ENCODE measurements at places on chromosomes 2 and 18.

DNA sequence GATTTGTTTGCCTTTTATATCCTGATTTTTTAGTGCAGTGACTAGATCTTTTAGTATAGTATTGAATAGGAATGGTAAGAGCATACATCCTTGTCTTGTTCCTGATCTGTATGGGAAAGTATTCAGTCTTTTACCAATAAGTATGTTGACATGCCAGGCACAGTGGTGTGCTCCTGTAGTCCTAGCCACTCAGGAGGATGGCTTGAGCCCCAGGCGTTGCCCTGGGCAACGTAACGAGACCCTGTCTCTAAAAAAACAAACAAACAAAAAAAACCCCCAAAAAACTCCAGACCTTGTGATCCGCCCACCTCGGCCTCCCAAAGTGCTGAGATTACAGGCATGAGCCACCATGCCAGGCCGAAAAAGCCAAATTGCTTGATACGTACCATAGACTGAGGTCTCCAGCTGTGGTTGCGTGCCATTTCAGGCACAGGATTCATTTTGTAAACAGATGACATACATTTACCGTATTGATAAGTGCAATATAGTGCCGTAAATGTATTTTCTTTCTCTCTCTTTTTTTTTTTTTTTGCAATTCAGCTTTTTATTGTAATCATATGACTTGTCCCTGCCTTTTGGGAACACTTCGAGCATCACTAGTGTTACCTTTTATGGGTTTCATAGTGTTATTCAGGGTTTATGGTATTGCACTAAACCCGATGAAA is 18.5 kb downstream of the BIRC6 start:
- no peak for DNase-seq

- DNase-seq = no peak
These were observed 131.4 kb upstream of the SLC1A4 start for GRCh38 chr2:64857581-64858471.

- DNase-seq = peak; percentile 67
These were observed 3.5 kb upstream of the BCL2 start for GRCh38 chr18:63322908-63323634.

DNA sequence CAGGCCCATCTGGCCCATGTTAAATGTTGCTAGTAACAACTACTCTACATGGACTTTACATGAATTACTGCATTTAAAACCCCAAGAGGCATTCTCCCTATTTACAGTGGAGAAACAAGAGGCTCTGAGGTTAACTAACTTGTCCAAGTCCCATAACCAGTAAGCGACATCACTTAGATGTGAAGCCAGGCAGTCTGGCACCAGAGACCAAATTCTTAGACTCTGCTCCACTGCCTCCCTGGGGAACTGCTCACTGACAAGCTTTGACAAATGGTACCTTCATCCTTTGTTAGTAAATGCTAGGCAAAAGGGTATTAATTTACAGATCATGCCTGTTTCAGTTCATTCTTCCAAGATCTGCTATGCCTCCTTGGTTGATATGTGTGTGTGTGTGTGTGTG is 124.8 kb downstream of the AFF3 start:
- no peak for DNase-seq

DNA sequence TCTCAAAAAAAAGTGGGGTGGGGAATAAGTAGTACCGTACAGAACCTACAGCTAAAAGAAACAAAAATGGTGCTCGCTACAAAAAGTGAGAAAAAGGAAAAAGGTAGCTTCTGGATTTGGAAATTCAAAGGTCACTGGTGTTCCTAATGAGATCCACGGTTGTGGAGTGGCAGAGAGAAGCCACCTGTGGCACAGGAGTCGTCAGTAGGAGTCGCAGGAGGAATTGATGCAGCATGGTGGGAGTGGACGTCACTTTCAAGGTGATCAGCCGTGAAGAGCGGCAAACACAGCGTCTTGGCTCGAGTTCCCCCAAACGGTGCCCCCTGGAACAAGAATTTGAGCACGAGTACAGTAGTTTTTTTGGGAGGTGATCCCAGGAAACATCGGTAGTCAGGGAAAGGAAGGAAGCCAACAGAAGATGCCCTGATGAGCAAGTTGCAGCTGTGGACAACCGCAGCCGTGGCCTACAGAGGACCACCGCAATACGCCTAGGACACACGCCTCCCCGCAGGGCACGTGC is 1.4 kb upstream of the TTL start:
- no peak for DNase-seq

DNA sequence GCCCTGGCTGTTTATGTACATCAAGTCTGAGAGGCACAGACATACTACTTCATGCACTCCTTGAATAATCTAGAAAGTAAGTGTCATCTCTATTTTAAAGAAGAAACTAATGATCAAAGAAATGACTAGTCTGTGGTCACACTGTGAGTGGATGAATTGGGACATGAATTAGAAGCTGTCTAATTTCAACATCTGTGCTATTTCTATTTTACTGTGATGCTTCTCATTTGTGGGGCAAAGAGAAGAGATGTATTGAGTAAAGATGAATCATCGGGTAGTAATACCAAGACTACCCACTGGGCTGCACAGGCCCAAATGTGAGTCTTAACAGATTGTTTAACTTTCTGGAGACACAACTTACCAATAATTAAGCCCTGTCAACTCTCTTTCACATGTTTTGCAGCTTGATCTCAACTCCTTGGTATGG is 42.4 kb upstream of the MTIF2 start:
- DNase-seq = no peak

GRCh38 chr2:38145236-38145635 is 69.3 kb upstream of the CYP1B1 start:
- no peak for DNase-seq

- no peak for DNase-seq
These were observed 33.5 kb downstream of the LOXHD1 start for GRCh38 chr18:46623541-46623940.

DNA sequence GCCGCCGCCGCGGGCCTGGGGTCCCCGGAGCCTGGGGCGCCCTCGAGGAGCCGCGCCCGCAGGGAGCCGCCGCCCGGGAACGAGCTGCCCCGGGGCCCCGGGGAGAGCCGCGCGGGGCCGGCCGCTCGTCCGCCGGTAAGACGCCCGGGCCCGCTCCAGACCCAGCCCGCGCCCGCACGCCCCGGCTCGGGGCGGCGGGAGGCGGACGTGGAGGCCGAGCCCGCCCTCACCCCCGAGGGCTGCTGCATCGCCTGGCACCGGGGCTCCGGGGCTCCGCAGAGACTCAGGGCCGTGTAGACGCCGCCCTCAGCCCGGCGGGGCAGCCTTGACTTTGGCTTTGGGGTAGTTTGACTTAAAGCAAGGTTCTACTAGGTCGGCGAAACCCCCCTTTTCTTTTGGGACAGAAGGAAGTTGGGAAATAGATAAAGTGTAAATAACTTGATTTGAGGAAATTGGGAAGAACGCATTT is 335 bp downstream of the ERFE start:
- no peak for DNase-seq

- no peak for DNase-seq
These were observed 54.9 kb downstream of the NUP35 start for GRCh38 chr2:183179156-183179555.

- DNase-seq = no peak
These were observed 27.7 kb upstream of the SMCHD1 start for GRCh38 chr18:2627821-2628276.

DNA sequence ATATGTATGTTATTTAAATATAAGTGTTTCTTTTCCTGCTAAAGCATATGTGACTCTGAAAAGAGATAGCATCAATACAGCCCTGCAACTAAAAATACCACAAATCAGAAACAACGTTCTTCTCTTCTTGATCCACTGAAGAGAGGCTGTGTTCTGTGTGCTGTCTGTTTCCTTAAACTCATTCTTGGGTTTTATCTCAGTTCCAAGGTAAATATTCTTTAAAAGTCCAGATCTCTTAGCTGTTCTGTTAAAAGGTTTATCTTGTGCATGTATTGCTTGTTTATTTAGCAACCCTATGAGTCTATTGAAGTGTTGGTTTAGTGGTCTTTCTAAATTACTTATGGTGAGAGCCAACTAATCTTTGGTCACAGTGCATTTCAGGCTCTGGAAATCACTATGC is 173.3 kb upstream of the NT5C1B start:
- no peak for DNase-seq

DNA sequence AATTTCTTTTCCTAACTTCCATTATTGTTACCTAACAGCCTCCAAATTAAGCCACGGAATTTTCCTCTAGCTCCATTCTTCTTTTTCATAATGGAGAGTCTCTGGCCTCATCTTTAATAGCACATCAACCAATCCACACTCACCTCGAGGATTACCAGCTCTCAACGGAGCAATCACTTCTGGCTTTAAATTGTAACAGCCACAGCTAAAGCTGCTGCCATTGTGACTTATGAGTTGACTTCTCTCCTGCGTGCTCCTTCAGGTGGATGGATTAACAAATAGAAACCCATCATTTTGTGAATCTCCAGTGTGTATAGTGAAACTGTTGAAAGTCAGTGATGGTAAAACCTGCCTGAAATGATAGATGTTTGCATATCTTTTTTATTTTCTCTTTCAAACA is 24.9 kb upstream of the SLC5A7 start:
- no peak for DNase-seq

GRCh38 chr2:198715302-198715835 is 742.4 kb downstream of the SATB2 start:
- DNase-seq = no peak

GRCh38 chr2:71711133-71711855 is 257.9 kb downstream of the DYSF start:
- DNase-seq = no peak

DNA sequence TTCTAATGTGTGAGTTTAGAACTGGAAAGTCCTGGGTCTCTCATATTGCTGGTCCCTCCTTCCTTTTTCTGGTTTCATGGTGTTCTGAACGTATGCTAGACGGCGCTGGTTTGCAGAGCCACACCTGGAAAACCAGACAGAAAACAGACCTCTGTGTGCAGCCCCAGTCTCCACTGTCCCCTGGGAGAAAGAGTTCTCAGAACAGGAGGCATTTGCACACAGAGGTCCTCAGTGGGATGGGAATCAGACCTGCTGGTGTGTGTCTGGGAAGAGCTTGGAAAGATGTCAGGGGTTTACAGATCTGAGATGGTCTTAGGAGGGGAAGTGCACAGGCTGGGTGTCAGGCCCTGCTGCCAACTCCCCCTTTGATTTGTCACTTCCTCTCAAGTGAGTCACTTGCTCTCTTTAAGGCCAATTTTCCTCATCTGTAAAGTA is 14.9 kb upstream of the MBP start:
- no peak for DNase-seq

- no peak for DNase-seq
These were observed 458.8 kb downstream of the SETBP1 start for GRCh38 chr18:45139478-45139877.

DNA sequence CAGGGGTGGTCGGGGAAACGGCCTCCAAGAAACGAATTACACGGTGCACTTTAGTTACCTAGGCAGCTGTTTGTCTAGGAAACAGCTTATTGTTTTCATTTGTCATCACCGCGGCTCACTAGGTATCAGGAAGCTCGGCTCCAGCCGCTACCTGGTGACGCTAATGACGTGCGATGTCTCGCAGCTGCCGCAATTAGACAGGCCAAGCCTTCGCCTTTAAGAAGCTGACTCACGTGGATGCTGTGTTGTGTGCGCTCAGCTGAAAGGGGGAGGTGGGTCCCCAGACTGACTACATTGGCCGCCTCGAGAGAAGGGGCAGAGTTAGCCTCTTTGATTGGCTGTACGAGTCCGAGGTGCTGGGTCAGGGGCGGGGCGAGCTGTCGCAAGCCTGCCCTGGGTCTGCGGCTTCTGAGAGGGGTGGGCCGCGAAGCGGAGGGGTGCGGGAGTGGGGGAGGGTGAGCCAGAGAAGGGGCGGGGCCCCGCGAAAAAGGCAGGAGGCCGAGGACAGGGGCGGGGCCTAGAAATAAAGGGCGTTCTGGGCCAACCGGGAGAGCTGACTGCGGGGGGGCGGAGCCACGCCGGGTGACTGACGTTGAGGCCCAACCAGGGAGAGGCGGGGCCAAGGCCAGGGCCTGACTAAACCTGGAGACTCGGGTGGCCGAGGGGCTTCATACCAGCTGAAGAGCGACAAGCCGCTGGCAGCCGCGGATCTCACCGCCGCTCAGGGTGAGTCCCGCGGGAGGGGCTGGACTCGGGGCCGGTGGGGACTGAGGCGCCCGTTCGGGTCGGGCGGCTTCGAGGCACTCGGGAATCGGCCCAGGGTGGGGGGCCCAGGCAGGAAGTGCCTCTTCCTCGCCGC is at the start of gene YPEL5:
YPEL5 (plus strand) TSS at position 671 of the 859 bp plus-strand sequence. CDS start 9,645 bp downstream, outside the sequence.
- DNase-seq = peak; percentile 95

- no peak for DNase-seq
These were observed 40.9 kb upstream of the CCDC88A start for GRCh38 chr2:55460562-55460961.

GRCh38 chr2:218006741-218007140 is 3.9 kb upstream of the TNS1 start:
- DNase-seq = no peak

DNA sequence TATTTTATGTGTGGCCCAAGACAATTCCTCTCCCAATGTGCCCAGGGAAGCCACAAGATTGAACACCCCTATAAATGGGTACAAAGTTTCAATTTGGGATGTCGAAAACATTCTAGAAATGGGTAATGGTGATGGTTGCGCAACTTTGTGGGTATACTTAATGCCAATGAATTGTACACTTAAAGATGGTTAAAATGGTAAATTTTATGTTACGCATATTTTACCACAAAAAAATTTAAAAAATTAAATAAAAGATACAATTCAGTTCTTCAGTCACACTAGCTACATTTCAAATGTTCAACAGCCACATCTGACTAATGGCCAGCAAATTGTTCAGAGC is 34.9 kb downstream of the MYCN start:
- DNase-seq = no peak

- DNase-seq = no peak
These were observed 48.6 kb downstream of the KIAA2012 start for GRCh38 chr2:202121532-202122162.

DNA sequence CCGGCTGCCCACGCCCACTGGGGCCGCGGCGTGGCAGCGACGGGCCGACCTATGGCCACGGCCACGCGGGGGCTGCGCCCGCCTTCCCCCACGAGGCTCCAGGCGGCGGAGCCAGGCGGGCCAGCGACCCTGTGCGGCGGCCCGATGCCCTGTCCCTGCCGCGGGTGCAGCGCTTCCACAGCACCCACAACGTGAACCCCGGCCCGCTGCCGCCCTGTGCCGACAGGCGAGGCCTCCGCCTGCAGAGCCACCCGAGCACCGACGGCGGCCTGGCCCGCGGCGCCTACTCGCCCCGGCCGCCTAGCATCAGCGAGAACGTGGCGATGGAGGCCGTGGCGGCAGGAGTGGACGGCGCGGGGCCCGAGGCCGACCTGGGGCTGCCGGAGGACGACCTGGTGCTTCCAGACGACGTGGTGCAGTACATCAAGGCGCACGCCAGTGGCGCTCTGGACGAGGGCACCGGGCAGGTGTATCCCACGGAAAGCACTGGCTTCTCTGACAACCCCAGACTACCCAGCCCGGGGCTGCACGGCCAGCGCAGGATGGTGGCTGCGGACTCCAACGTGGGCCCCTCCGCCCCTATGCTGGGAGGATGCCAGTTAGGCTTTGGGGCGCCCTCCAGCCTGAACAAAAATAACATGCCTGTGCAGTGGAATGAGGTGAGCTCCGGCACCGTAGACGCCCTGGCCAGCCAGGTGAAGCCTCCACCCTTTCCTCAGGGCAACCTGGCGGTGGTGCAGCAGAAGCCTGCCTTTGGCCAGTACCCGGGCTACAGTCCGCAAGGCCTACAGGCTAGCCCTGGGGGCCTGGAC is 253.2 kb downstream of the GLI2 start:
- no peak for DNase-seq

GRCh38 chr2:64212801-64213321 is 68.6 kb upstream of the PELI1 start:
- no peak for DNase-seq

- DNase-seq = peak; percentile 63
These were observed 56.1 kb upstream of the SMAD7 start for GRCh38 chr18:49006641-49007454.

GRCh38 chr2:26542676-26543505 is 65.0 kb upstream of the OTOF start:
- no peak for DNase-seq

- no peak for DNase-seq
These were observed 34.1 kb downstream of the ARHGEF4 start for GRCh38 chr2:130870779-130871178.
